Kidney (tissue), 22 donors: ENCODE measurements at places on chromosomes 5 and 9. TPM values are rescaled to one million over a fixed set of nuclear protein-coding genes. Genes with fewer than 3 reads are reported as not detected.
A peak's percentile ranks its signal among the peaks of the same experiment; 100 is the strongest.

The OR1Q1 gene
- total RNA-seq: not detected

The PLAC8L1 gene
- not detected for total RNA-seq

GRCh38 chr5:69024241-69024651 is 69.6 kb upstream of the SLC30A5 start:
- DNase-seq: peak; percentile 10
- no peaks in the 10 kb centered on the region for H3K36me3 ChIP-seq
- H3K4me1 ChIP-seq: no peaks in the 10 kb centered on the region

DNA sequence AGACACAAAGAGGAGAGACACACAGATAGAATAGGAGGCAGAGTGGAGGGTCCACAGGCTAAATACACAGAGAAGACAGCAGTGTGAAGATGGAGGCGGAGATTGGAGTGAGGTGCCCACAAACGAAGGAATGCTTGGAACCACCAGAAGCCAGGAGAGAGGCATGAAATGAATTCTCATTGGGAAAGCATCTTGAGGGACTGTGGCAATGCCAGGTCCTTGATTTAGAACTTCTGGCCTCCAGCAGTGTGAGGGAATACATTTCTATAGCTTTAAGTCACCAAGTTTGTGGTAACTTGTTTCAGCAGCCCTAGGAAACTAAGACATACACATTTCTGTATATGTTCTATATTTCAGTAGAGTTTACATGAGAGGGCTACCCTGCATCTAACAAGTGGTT is 396.6 kb upstream of the ZNF608 start:
- H3K4me3 ChIP-seq: no peak overlapping the region
- H3K36me3 ChIP-seq: no peaks in the 10 kb centered on the region
- H3K27ac ChIP-seq: no peak overlapping the region

DNA sequence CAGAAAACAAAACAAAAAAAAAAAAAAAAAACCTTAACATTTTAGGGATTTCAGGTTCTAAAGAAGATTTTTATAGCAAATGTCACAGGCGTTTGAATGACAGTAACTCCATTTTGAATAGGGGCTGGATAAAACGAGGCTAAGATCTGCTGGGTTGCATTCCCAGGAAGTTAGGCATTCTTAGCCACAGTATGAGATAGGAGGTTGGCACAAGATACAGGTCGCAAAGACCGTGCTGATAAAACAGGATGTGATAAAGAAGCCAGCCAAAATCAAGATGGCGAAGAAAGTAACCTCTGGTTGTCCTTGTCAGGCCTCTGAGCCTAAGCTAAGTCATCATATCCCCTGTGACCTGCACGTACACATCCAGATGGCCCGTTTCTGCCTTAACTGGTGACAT is 425.6 kb upstream of the PTPRD start:
- no peak overlapping the region for H3K27ac ChIP-seq
- H3K4me1 ChIP-seq: no peaks in the 10 kb centered on the region
- no peaks in the 10 kb centered on the region for H3K27me3 ChIP-seq
- no peak overlapping the region for H3K4me3 ChIP-seq
- H3K36me3 ChIP-seq: no peaks in the 10 kb centered on the region

- H3K27me3 ChIP-seq: peaks cover 18% of the 10 kb centered on the region
- H3K36me3 ChIP-seq: no peaks in the 10 kb centered on the region
- no peak overlapping the region for H3K4me3 ChIP-seq
- DNase-seq: peak; percentile 64
- H3K4me1 ChIP-seq: no peaks in the 10 kb centered on the region
- H3K27ac ChIP-seq: no peak overlapping the region
Measured at GRCh38 chr5:174751154-174752000, 27.0 kb downstream of the MSX2 start.

- H3K4me3 ChIP-seq: no peak overlapping the region
- no peak overlapping the region for H3K27ac ChIP-seq
- no peak for DNase-seq
- no peaks in the 10 kb centered on the region for H3K27me3 ChIP-seq
- no peaks in the 10 kb centered on the region for H3K36me3 ChIP-seq
Measured at GRCh38 chr5:135235551-135236227, 163.3 kb downstream of the MACROH2A1 start.

DNA sequence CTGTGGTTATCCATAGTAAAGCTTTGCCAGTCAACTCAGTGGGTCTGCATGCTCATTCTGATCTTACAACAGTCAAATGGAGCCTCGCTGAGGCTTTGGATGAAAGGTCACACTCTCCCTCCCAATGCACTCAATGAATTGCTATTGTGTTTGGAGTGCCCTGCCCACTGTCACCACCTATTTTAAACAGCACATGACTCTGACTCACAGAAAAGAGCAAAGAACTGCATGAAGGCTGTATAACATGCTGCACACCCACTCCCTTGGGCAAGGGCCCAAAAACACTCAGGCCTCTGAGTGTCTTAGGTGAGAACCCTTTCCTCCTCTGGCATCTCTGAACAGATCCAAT is 118.7 kb upstream of the CCDC112 start:
- no peak overlapping the region for H3K27ac ChIP-seq
- H3K4me3 ChIP-seq: no peak overlapping the region
- no peaks in the 10 kb centered on the region for H3K36me3 ChIP-seq
- no peaks in the 10 kb centered on the region for H3K4me1 ChIP-seq
- no peak for DNase-seq
- no peaks in the 10 kb centered on the region for H3K27me3 ChIP-seq

DNA sequence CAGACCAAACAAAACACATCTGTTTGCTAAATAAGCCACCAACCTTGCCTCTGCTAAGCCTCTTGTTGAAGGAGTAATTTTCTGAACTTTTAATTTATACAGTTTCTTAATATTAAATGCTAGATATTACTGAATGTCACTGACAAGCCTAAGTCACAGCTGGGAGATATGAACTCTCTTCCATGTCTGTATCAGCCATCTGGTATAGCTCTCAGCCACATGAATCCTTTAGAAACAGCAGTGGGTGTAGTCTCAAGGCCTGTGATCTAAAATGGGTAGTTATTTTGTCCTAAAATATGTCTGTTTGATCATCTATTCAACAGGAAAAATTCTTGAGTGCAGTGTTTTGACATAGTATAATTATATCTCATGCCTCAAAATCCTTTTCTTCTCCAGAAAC is 97.2 kb downstream of the CAMK4 start:
- H3K4me1 ChIP-seq: no peaks in the 10 kb centered on the region
- H3K4me3 ChIP-seq: no peak overlapping the region
- H3K36me3 ChIP-seq: no peaks in the 10 kb centered on the region
- no peaks in the 10 kb centered on the region for H3K27me3 ChIP-seq
- no peak overlapping the region for H3K27ac ChIP-seq
- no peak for DNase-seq
